ENCODE measurements at places on chromosomes 16 and 17. TPM values are rescaled to one million over a fixed set of nuclear protein-coding genes. Genes with fewer than 3 reads are reported as not detected.

The RAB11FIP4 gene
- 1.2 TPM for total RNA-seq

The PSMB3 gene
- total RNA-seq, result 132 TPM

The ZNF19 gene
- total RNA-seq, result 4.0 TPM

The GFAP gene
- 1.2 TPM for total RNA-seq

The GLTPD2 gene
- not detected for total RNA-seq

The TOX3 gene
- not detected for total RNA-seq

GRCh38 chr17:73533127-73533526 is 111.1 kb downstream of the SDK2 start:
- DNase-seq, result no peak

DNA sequence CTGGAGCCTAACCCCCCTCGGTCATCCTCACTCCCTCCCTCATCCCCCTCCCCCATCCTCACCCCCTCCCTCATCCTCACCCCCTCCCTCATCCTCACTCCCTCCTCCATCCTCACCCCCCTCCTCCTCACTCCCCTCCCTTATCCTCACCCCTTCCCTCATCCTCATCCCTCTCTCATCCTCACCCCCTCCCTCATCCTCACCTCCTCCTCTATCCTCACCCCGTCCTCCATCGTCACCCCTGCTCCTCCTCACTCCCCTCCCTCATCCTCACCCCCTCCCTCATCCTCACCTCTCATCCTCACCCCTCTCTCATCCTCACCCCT is 571 bp downstream of the PRSS33 start:
- no peak for DNase-seq

GRCh38 chr17:48247603-48248002 is 140.0 kb downstream of the SNX11 start:
- no peak for DNase-seq

- DNase-seq, result no peak
Measured at GRCh38 chr17:76947771-76948170, 79.6 kb downstream of the MGAT5B start.

GRCh38 chr16:66014221-66014620 is 352.3 kb upstream of the CDH5 start:
- no peak for DNase-seq

DNA sequence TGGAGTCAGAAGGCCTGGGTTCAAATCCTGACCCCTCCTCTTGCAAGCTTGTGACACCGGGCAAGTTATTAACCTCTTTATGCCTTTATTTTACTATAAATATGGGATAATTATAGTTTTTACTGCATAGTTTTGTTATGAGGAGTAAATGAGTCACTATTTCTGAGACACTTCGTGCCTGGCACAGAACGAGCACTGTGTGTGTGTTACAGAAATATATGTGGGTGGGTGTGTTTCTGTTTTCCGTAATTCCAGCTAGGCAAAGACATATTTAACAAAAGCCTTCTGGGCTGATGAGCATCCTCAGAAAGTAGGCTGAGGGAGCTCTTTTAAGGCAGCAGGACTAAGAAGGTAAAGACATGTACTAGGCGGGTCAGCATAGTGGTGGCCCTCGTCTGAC is 417.9 kb downstream of the MAF start:
- no peak for DNase-seq

DNA sequence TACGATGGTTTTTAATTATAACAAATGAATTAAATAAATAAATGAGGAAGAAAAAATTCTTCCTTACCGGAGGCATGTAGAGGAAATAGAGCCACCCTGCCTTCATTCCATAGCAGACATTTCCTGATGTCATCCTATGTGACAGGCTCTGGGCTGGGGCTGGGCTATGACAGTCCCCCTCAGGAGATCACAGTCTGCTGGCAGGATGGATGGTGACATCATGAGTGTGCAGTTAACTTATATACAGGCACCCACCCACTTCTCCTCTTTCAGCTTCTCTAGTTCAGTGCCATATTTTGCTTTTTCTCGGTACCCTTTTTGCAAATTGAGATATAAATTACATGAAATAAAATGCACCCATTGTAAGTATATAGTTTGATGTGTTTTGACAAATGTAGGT is 6.4 kb upstream of the CMTM3 start:
- DNase-seq, result no peak

GRCh38 chr16:68612996-68613395 is 32.1 kb upstream of the CDH3 start:
- no peak for DNase-seq

DNA sequence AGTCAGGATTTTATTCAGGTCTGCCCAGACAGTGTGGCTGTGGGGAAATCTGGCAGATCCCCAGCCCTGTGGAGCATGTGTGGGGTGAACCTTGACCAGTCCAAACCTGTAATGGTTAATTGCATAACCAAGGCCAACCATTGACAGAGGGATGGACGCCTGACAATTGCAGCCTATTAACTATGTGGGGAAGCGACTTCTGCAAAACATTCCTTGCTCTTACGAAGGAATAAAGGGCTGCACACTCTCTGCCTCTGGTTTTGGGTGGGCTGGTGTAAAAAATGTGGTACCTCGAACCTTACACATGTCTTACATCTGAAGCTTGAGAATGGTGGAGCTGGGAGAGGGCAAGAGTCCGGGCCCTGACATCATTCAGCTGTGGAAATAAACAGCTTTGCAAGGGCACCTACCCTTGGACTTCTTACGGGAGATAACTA is 35.8 kb downstream of the MAF start:
- no peak for DNase-seq

DNA sequence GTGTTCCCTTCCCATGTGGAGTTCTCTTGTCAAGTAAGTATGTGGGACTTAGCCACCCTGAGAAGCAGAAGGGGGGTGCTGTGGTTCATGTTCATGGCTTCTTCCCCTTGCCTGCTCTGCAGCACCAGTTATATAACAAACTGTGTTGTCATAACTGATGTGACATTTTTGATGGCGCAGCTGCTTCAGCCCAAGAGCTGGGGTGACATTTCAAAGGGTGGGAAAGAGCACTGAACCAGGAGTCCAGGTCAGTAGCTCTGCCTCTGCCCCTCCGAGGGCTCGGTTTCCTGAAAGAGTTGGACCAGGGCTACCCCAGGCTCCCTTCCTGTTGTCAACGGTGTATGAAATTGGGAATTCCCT is 7.4 kb downstream of the GNAO1 start:
- DNase-seq, result peak; percentile 57

- DNase-seq, result no peak
Measured at GRCh38 chr16:57952909-57953308, 18.0 kb downstream of the CNGB1 start.

DNA sequence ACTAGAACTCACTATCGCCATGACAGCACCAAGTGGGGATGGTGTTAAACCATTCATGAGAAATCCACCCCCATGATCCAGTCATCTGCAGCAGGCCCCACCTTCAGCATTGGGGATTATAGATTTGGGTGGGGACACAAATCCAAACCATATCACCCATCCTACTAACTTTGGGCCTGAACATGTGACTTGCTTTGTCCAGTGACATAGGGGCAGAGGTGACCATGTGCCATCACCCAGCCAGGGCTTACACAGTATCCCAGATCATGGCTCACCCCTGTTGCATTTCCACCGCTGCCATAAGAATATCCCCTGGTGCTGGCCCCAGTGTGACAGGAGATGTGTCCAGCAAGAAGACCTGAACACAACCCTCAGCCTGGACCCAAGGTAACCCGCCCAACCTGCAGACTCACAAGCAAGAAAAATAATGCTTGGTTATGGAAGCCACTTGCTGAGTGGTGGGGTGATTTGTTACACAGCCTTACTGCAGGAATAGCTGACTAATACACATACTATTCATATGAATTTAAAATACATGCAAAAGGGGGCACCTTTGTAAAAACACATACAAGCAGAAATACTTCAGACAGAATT is 130.9 kb downstream of the GSG1L start:
- no peak for DNase-seq
